RKO (cell line): ENCODE measurements at places on chromosomes 13 and 19.

- DNase-seq: no peak
Observed at GRCh38 chr19:30326393-30326710, 45.8 kb upstream of the ZNF536 start.

DNA sequence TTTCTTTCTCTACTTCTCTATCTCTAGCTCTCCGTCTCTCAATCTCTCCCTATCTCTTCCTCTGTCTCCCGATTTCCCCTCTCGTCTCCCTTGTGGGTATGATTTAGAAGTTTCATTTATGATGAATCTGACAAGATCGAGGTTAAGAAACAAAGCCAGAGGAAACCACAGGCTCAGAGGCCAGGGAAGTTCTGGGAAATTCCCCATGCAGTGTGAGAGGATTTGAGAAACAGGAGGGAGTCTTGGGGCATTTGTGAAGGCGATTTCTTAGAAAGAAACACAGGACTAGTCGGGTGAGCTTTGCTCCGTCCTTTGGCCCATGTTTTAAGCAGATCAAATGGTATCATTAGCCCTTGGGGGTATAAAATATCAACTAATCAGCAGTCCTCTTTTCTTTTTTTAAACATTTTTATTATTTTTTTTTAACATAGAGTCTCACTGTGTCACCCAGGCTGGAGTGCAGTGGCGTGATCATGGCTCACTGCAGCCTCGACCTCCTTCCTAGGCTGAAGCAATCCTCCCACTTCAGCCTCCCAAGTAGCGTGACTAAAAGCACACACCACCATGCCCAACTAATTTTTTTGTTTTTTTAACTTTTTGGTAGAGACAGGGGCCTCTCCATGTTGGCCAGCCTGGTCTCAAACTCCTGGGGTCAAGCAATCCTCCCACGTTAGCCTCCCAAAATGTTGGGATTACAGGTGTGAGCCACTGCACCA lies 25.8 kb downstream of the TNFSF9 start:
- no peak for DNase-seq

DNA sequence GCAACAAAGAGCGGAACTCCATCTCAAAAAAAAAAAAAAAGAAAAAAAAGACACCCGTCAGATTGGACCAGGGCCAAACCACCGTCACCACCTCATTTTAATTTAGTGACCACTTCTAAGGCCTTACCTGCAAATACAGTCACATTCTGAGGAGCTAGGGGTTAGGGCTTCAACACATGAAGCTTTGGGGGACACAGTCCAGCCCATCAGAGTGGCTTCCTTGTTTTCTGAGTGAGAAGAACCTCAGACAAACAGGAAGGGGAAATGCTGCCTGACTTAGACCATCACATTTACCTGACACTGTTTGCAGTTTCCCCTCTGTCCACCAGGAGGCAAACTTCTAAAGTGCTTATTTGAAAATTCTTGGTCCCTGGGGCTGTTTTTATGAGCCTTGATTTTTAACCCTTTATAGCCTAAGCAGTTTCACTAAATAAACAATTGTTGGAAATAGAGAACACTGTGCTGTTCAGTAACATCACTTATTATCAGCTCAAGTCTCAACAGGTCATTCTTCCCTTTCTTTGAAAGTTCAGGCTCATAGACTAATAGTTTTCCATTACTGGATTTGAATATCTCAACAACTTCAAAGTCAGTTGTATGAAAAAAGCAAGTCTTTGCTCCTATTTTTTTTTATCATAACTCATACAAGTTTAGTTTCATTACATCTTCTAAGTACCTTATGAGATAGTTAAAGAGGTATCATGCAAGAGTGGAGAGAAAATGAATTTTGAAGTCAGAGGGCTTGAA lies 74.9 kb upstream of the WASF3 start:
- DNase-seq: peak; percentile 68

- no peak for DNase-seq
Observed at GRCh38 chr13:111068009-111068350, 47.1 kb upstream of the ARHGEF7 start.

DNA sequence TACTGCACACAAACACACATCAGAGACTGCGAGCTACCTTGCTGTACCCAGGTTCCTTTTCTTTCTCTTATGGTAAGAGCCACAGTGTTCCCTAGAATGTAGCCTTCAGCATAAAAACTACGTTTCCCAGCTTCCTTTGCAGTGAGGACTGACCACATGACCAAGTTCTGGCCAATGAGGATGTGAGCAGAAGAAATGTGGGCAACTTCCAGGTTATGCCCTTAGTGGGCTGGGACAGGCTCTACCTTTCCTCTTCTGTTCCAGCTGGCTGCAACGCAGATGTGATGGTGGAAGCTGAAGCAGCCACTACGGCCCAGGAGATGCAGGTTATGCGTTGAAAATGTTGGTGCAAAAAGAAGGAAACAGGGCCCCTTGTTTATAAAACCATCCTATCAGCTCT lies 27.5 kb downstream of the VRK3 start:
- DNase-seq: peak; percentile 57

GRCh38 chr19:40453151-40453735 lies 9.1 kb upstream of the SERTAD3 start:
- no peak for DNase-seq

GRCh38 chr13:104571893-104572229 lies 1505.6 kb upstream of the SLC10A2 start:
- DNase-seq: peak; percentile 7

DNA sequence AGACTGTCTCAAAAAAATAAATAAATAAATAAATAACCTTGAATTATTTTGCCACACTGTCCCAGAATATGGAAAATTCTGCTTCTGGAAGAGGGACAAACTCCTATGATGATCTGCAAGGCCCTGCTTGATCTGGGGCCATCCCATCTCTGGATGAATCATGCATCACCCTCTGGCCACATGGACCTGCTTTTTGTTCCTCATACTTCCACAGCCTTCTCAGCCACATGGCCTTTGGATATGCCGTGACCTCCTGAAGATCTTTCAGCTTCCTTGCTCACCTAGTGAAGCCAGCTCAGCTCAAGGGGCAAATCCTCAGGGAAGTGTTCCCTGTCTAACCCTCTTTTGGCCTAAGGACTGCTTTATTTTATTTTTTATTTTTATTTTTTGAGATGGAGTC lies 10.3 kb downstream of the IER2 start:
- peak; percentile 75 for DNase-seq

DNA sequence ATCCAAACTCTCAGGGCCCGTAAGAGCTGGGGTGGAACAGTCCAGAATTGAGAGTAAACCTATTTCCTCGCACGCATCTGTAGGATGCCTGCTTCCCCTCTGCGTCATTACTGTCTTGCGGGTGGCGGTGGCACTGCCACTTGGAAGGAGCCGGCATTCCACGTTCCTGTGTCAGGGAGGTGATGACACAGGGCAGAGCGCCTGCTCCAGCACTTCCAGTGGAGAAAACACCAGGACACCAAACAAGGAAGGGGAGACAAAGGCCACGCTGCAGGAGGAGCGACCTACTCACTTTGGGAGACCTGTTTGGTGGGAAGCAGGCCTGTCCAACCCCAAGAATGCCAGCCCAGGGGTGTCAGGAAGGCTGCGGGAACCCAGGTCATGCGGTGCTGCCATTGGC lies 37.1 kb downstream of the PBX4 start:
- DNase-seq: no peak

DNA sequence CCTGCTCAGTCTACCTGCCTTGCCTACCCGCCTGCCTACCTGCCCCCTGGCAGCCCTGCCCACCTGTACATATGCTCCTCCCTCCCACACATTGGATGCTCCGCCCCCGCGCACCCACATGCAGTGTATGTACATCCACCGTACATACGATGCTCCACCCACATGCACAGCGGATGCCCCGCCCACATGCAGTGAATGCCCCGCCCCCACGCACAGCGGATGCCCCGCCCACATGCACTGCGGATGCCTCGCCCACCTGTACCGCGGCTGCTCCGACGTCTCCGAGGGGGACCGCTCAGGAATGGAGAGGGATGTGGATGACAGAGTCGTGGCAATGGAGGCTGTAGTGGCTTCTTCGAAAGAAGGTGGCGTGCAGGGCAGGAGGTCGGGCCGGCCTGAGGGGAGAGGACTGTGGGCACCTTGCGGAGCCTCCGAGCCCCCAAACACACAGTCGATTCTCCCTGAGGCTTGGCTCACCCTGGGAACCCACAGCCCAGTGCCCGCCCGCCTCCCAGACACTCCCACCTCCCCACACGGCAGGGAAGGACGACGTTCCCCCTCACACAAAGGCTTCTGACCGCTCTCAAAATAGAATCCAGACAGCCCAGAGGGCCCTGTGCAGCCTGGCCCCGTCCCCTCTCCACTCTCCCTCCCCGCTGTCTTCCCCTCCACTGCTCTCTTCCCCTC lies 16.5 kb upstream of the CACTIN start:
- DNase-seq: no peak

DNA sequence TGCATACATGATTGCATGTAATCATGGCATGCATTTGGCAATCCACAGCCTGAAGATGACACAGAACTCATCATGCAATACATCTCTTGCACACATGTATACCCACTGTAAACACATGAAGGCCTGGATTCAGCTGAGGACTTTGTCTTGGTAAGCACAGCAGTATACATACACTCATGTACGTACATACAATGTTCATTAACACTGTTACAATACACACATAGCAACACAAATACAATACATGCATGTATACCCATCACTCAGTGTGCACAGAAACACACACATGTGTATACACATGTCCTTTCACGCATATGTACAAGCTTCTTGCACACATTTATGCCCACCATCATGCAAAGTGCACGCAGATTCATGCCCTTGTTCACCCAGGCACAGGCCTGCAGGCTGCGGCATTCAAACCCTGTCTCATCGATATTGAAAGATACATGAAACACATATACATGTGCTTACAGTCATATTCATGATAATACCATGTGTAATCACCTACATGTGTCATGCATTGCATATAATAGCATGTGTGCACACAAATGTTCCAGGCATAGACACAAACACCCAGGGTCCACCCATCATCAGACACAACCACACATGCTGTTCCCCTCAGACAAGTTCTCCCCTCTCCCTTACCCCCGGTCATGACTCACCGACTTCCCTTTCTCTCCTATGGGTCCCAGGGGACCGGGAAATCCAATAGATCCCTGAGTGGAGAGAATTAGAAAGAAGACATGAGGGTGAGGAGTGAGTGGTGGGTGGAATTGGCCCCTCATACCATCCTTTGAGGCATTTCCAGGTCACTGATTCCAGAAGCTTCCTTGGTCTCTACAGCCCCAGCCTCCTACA lies 28.7 kb downstream of the COL5A3 start:
- DNase-seq: no peak

GRCh38 chr19:50729894-50730293 lies 6.7 kb downstream of the CLEC11A start:
- DNase-seq: no peak

DNA sequence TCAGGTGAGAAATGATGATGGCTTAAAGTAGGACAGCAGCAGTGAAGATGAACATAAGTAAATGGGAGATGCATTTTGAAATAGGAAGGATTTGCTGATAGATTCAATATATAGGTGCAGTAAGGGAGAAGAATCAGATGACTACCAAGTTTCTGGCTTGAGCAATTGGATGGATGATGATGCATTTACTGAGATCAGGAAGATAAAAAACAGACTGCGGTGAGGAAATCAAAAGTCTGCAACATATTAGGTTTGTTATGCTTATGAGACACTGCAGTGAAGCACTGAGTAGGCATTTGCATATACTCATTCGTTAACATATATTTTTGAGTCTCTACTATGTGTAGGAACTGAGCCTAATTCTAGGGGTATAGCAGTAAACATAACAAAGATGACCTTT lies 184.2 kb downstream of the LACC1 start:
- DNase-seq: no peak

- DNase-seq: no peak
Observed at GRCh38 chr13:100836711-100837110, 162.1 kb upstream of the TMTC4 start.

- no peak for DNase-seq
Observed at GRCh38 chr13:78258304-78258703, 339.7 kb upstream of the EDNRB start.

DNA sequence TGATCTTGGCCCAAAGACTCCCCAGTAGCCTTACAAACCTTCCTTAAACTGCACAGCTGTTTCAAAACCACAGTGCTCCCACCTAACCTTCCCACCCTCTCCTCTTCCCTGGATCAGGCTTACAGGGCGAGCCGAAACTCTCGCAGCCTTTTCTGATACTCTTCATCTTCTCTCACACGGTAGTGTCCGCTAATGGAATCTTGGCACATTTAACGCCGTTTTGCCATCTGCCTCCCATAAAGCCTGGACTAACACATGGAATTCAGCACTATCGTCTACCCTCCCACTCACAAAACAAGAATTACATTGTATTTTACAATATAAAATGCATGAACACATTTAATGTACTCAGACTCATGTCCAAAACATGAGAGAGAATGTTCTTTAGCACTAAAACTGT lies 135.9 kb downstream of the RAP2A start:
- DNase-seq: no peak

DNA sequence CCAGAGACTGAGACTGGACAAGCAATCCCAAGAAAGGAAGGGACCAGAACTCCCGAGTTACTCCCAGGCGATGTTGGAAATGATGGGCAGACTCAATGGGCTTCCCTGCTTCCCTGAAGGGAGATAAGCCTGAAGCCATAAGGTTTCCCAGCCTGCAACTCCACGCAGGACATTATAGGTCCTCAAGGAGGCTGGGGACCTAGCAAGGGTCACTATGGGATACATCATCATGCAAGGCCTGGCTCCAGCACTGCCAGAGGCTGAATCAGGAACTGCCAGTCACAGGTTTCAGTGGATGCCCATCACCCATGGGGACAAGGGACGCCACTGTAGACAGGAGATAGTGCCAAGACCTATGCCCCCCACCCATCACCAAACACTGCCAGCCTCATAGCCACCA lies 338.7 kb downstream of the IRS2 start:
- DNase-seq: no peak

DNA sequence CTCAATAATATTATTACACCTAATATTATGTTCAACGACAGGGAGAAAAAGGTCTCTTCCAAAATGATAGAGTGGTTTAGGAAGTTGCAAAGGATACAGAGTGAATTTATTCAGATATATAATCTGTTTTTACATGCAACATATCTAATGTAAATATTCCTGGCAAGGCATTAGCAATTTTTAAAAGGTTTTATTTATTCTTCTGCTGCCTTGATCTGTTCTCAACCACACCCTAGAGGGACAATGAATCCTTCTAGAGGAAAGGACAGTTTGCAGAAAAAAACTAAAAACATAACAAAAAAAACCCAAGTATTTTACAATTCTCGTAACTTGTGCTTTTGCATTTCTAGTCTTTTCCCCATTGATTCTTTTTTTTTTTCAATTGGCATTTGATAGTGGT lies 459.6 kb downstream of the KLF12 start:
- DNase-seq: no peak

- no peak for DNase-seq
Observed at GRCh38 chr19:4508698-4509097, 9.6 kb downstream of the PLIN4 start.

DNA sequence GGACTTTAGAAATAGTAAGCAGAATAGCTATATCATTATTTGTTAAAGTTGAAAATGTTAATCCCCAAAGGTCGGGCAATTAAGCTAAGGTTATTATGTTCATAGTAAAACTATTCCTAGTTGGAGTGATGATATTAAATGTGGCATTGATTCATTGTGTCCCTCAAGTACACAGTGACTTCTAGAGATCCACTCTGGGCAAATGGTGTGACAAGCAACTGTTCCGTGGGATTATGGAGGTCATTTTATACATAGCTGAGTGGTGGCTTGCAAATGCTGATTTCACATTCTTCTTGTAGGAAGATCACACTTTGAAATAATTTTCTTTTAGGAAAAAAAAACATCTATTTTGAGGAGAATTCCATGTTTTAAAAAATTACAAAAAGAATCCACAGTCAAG lies 317.8 kb downstream of the ATP8A2 start:
- no peak for DNase-seq
